GM12892 (cell line): ENCODE measurements at places on chromosomes 12 and 14.

GRCh38 chr12:22700106-22700505, 75.1 kb downstream of the ETNK1 start:
- DNase-seq = no peak

- no peak for DNase-seq
These were observed 22.3 kb upstream of the ITPR2 start for GRCh38 chr12:26855337-26855736.

DNA sequence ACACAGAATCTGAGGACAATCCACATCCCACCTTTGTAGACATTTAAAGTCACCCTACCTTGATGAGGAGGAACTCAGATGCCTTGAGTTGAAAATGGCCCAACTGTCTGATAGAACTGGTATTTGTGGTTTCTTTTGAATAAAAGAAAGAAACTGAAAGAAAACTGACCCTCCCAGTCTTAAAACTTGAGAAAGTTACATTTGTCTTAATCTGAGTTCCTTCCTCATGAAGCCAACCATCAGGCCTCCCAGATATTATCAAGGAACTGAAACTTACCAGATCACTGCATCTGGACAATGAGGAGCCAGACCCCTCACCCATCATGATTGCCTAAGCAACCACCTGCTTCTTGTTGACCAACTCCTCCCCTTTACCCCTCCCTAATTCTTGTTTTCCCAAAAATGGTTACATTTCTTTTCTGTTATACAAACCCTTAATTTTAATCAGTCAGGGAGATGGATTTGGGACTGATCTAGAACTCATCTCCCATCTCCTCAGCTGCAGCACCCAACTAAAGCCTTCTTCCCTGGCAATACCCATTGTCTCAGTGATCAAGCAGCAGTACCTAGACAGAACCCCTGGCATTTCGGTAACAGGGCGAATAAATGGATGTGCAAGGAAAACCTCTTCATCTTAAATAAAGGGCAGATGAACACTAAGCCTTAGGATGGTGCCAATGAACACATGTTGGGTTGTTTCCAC, 72.0 kb upstream of the RESF1 start:
- no peak for DNase-seq

- DNase-seq = no peak
These were observed 92.7 kb upstream of the DNM1L start for GRCh38 chr12:32586390-32586789.

DNA sequence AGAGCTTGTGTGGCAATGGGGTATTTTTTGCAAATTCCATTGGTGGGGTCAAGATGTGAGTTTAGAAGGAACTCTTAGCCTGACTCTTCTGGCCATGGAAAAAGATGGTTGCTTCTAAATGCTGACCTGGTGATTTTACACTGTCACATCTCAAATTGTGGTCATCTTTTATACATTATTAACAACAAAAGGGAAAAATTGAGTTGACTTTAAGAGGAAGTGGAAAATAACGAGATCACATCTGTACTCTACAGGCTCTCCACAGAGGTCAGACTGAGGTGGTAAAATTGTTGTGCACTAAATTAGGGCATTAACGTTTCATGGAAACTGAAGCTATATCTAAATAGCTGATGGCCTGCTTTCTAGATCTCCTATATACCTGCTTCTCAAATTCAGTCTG, 44.7 kb downstream of the PTPN11 start:
- DNase-seq = no peak

GRCh38 chr12:6919588-6919987, 5.2 kb downstream of the ENO2 start:
- no peak for DNase-seq

GRCh38 chr12:12837025-12837812, 24.1 kb downstream of the DDX47 start:
- DNase-seq = peak; percentile 33

GRCh38 chr14:70239802-70240201, 51.1 kb upstream of the SLC8A3 start:
- no peak for DNase-seq

DNA sequence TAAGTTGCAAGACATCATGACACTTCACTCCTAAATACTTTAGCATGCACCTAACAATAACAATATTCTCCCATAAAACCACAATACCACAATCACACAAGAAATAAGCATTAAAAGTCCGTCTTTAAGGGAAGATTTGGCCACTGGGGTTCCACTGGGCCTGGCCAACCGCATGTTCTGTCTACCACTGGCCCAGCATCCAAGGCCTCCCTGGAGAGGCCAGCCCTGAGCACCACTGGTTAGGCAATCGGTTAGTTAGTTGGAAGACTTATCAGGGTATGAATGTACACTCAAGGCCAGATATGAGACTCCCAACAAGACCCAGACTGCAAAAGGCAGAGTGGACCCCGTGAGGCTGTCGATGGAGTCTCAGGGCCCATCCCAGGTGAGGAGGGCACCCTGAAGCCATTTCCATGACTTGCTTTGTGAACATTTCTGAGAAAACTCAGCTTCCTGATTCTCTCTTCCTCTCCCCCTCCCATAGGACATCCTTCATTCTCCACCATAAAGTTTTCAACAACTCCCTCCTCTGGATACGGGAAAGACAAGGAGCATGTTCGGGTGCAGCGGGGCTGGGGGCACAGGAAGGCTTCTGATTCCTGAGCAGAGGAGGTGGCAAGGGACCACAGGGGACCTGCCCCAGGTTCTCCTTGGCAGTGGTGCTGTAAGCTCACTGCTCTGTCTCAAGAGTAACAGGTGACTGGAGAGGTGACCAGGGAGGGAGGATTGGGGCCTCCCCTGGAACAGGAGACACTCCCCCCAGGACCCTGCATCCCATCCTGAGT, 5.9 kb downstream of the PXN start:
- no peak for DNase-seq

GRCh38 chr12:11839091-11839641, 189.7 kb downstream of the ETV6 start:
- no peak for DNase-seq

- no peak for DNase-seq
These were observed 189.2 kb downstream of the LRIG3 start for GRCh38 chr12:58731096-58731495.

- no peak for DNase-seq
These were observed 5.0 kb downstream of the BIN2 start for GRCh38 chr12:51318846-51319599.

DNA sequence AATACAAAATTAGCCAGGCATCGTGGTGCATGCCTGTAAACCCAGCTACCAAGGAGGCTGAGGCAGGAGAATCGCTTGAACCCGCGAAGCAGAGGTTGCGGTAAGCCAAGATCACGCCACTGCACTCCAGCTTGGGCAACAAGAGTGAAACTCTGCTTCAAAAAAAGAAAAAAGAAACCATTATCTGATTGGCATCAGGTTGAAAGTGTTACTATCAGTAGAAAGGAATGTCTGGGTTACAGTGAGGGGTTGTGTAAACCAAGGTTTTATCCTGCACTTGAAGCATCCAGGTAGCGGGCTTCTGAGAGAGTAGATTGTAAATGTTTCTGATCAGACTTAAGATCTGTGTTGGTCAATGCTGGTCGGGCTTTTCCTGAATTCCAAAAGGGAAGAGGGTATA, 14.1 kb upstream of the OXA1L start:
- DNase-seq = no peak

- DNase-seq = no peak
These were observed 4.1 kb upstream of the PRPF40B start for GRCh38 chr12:49619286-49619685.

DNA sequence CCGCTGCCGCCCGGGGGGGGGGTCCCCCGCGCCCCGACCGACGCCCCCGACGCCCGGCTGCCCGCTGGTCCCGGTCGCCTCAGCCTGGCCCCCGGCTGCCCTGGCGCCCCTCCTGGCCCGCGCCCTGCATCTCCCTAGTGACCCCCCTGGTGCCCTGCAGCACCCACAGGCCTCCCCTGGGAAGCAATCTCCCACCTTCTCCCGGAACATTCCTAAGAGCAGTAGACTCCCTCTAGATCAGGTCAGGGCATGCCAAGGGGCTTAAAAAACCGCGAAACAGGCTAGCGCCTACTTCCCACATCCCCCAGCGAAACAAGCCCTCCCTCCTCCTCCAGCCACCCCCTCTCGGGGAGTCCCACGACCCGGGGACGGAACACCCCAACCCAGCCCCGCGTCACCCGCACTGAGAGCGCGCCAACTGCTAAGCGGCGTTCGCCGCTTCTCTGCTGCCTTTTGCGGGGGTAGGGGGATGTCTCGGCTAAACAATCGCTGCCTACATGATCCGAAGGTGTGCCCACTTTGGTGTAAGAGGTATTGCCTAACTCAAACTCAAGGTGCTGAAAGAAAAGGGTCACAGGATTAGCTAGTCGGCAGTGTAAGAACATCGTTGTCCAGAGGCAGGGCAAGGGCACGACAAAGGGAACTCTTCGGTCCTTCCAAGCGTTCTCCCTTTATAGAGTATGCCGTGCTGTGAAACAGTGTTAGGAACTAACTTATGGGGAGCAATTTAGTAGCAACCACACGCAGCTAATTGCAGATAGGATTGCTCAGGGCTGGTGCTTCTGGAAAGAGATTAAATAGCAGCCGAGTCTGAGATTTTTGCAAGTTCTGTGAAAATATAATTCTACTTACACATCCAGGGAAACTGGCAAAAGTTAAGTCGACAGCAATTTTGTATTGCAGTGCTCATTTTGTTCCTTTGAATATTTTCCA, 619 bp upstream of the NTN4 start:
- DNase-seq = peak; percentile 14

DNA sequence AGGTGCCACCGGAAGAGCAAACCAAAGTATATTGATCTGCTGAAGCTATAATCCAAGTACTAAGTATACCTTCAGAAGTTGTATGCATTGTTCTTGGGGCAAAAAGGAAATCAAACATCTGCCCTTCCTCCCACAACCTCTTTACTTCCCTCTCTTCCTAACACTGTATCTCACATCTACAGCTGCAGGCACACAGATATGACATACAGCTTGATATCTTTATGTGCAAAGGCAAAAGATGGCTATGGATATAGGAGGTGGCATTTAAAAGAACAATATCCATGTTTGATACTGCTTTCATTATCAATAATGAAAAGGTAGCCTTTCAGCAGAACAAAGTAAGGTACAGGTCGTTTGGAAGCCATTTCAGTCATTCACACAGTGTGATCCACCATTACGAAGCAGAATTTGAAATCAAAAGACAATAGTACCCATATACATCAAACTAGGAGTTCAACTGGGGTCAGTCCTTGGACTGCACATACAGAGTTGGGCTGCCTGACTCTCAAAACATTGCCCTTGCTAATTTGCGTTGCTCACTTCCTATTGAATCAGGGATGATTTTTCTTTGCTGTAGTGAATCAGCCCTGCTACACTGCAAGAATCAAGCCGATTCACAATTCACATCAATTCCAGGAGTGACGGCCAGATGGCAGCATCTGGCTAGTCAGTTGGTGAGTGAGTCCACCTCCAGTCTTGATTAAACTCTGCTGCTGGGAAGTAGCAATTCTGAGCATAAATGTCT, 8.9 kb downstream of the ANG start:
- DNase-seq = no peak

DNA sequence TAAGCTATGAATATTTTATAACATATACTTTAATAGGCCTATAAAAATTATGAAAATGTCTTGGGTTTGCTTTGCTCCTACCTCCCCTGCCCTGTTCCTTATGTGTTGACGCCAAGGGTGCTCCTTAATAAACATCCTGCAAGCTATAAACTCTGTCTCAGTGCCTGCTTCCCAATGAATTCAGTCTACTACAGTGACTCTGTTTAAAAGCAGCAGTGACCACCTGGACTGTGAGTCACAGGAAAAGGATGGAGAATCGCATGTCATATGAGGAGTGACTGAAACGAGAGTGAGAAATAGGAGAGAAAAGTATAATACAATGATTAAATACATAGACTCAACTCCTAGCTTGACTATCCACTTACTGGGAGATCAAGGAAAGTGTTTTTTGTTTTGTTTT, 41.1 kb upstream of the CFAP54 start:
- no peak for DNase-seq

- DNase-seq = no peak
These were observed 20.2 kb downstream of the P2RX2 start for GRCh38 chr12:132638541-132639408.

DNA sequence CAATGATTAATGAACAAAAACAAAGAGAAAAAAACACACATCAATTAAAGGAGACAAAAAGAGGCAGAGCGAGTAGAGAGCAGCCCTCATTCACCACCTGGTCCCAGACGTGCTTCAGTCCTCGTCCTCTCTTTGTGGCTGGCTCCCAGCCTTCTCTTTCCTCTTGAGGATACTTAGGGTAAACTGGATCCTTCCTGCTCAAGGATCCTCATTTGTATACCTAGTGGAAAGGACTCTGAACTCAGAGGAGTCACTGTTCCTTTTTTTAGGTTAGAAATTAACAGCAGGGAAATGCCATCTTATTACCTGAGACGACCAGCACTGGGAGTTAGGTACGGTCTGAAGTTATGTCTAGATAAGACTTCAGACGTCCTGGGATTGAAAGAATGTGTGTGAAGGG, 9.7 kb downstream of the MLEC start:
- DNase-seq = no peak

DNA sequence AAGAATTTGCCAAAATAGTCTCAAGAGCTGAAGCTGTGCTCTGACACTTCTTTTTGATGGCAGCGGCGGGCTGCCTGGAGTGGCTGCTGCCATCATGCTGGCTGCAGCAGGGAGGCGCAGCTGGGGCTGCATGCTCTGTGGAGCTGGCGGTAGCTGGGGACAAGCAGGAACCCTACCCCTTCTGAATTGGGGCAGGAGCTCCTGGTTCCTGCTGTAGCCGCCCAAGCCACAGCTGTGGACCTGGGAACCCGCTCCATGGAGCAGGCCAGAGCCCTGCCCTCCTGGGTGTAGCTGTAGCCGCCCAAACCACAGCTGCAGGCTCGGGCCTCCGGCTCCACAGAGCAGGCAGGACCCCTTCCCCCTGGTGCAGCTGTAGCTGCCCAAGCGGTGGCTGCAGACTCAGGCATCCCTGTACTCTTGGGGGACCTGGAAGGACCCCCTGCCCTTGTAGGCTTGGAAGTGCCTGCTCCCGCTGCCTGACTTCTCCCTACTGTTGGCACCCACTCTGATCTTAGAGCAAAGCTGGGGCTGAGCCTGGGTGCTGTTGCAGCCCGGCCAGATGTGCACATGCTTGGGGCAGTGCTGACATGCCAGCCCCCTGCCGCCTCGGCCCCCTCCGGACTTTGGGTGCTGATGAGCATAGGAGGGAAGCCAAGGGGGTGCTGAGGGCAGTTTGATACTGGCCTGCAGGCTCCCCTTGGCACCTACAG, 33.3 kb downstream of the APAF1 start:
- no peak for DNase-seq
